ENCODE measurements at places on chromosomes 2 and 18.
A peak's percentile ranks its signal among the peaks of the same experiment; 100 is the strongest.

DNA sequence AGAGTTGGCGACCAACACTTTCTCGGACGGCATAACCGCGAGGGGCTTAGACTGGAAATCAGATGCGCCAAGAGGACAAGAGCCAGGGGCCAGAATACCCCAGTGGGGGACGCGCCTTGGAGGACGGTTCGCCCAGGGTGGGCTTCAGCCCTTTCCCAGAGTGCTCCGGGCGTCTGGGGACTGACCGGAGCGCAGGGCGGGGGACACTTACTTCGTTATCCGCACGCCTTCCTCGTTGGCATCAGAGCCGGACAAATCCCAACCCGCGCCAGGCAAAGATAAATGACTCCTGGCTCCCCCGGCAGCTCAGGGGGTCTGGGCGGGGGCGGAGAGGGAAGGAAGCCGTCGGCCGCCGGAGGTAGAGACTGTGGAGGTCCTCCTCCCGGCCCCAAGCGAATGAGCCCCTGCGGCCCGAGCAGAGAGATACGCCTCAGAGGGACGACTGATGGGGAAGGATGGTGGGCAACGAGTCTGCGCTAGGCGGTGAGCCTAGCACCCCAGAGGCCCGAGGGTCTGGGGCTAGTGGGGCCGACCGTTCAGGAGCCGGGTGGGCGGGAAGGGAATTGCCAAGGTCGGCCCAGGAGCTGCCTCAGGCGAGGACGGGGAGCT is 4.7 kb upstream of the SATB2 start:
- DNase-seq, result no peak

GRCh38 chr2:189797902-189798301 is 13.7 kb downstream of the PMS1 start:
- no peak for DNase-seq

DNA sequence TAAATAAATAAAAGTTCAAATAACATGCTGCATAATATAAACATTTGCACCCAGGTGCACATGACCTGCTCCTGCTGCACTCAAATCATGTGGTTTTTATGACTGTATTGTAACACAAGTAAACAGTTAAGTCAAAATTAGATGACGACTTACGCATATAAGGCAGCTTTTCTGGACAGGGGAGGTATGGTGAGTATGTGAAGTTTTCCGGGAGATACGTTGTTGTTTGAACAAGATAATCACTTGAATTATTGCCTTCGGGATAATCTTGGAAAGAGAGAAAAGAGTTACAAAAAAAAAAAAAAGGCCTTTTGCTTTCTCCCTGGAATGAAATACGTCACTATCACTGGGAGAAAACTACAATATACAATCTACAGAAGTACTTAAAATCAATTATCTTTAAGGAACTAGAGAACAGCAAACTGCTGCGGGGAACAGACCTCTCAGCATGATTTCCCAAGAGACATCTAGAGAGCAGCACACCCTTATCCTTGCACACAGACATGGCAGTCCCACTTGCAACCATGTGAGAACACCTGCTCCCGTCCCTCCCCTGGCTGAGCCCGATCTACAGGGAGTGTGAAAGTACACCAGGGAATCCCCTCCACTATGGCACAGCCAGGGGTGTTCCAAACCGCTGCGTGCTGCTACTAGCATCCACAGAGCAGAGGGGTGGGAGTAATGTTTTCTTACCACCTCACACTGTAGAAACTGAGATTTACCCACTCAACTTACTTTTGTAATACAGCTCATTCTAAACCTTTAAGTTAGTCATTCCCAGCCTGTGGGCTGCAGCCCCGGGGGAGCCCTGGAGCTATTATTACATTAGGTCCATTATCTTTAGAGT is 26.3 kb downstream of the B4GALT6 start:
- no peak for DNase-seq

DNA sequence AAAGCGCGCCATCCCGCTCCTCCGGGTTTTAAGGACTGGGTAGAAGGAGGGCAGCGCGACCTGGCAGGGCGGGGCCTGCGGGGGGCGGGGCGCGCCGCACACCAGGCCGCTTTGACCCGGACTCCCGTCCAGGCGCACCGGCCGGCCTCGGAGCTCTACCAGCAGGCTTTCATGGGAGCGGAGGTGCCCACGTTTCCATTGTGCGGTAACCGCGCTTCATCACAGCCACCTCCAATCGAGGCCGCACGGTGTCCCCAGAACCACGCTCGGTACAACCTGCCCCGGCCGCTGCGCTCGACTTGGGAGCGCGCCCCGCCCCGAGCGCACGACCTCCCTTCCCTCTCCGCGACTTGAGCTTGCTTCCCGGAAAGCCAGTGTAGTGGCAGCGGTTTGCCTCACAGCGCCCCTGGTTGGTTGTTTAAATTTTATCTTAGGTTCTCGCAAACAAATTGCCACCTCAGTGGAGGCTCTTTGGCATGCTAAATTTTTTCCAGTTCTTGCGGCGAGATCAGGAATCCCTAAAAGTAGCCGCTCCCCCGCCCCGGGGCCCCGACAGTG is 280 bp upstream of the CYP1B1 start:
- DNase-seq, result peak; percentile 86

- no peak for DNase-seq
Measured at GRCh38 chr2:31710121-31710520, 129.4 kb upstream of the SRD5A2 start.

GRCh38 chr2:59288771-59289170 is 1047.6 kb upstream of the FANCL start:
- DNase-seq, result no peak

All from AG08396 (cell line).